ENCODE measurements at places on chromosomes 5 and 9.

- DNase-seq: no peak
These were observed 148.2 kb upstream of the CDKN2B start for GRCh38 chr9:22157276-22157675.

DNA sequence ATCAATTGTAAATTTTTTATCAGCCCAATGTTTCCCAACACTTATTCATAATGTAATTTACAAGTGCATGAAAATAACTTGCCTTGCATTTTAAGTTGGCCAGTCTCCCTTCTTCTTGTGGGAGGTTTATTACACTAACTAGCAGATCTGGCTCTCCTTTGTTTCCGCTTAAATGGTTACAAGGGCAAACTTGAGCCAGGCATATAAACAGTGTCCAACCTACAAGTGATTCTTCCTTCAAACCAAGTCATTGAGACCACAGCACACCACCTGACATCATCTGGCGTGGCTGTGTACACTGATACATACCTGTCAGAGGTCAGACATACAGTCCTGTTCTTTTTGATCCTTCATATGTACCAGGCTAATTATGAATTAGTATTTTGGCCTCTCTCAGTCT is 80.1 kb downstream of the ALDH1A1 start:
- DNase-seq: no peak

- DNase-seq: no peak
These were observed 748.0 kb upstream of the CTNND2 start for GRCh38 chr5:12652201-12652600.

- DNase-seq: no peak
These were observed 130.3 kb downstream of the SLC12A2 start for GRCh38 chr5:128213833-128214232.

GRCh38 chr9:132671620-132672412 is 1.6 kb downstream of the GTF3C4 start:
- DNase-seq: no peak

GRCh38 chr9:126893079-126893478 is 21.5 kb upstream of the RALGPS1 start:
- no peak for DNase-seq

DNA sequence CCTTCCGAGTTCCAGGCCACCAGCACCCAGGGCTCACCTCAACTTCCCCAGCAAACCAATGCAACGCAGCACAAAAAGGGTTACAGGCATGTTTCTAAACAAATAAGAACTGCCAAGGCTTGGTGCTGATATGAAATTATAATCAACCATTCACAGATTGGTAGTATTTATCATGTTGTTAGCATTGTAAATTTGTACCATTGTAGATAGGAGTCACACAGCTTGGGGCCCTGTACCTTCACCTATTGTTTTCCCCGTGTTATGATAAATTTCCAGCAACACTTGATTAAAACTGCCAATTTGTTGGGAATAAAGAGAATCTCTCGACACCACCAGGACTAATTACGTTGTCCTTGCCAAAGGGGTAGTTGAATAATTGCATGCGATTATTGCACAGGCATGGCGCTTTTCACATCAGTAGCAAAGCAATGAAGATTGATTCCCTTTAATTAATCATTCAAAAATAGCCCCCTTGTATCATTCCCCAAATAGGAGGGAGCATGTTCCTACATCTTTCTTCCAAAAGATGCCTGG is 454.1 kb downstream of the ZNF608 start:
- no peak for DNase-seq

- DNase-seq: peak; percentile 8
These were observed 25.3 kb downstream of the AP3B1 start for GRCh38 chr5:78269088-78269703.

GRCh38 chr5:120507197-120507596 is 43.1 kb downstream of the PRR16 start:
- DNase-seq: no peak

DNA sequence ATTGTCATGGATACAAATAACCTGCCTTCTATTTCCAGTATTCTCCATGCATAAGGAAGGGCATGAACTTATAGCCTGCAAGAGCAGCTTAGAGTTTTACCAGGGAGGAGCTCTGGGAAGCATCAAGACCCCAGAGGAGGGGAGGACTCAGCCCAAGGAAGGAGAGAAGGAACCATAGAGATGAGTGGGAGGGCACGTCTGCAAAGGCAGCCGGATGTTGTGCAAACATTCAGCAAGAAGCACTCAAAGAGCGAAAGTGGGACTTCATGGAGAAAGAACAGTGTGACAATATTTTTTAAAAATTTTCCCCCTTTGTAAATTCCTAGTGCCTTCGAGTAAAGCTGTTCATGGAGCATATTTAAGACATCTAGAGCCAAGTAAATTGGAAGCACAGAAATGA is 270.1 kb upstream of the PTGER4 start:
- DNase-seq: peak; percentile 83

- no peak for DNase-seq
These were observed 211.6 kb upstream of the CDH12 start for GRCh38 chr5:23064710-23065109.

DNA sequence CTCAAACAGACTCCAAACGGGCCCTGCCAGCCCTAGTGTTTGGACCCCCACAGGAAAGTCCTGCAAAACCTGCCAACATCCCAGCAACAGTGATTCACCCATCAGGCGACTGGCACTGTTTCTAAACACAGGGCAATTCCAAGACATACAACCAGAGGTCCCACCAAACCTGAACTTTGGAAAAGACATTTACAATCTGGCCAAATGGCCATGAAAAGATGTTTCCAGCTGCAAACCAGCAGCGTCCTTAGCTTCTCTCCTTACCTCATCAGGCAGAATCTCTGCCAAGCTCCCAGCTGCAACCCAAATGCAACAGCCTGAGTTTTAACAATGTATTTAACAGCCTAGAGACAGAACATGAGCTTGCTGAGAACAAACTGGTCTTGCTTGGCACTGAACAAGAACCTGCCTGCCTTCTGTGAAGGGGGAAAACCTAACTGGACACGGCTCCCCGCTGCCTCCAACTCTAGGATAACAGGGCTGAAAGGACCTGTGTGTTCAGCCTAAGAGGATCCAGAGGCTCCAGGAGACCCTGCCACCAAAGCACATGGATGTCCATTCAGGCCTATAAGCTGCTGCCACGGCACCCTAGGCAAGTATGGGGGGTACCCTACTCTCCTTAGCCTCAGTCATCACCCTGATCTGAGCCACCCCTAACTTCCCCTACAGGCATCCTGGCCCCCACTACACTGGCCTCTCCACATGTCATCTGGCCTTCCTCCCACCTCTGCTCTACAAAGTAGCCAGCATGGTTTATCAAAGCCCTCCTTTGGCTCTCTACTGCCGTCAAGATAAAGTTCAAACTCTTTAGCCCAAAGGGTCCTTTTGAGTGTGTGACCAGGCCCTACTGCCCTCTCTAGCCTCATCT is 5.6 kb downstream of the P4HA2 start:
- DNase-seq: no peak

- DNase-seq: no peak
These were observed 159.4 kb downstream of the SIL1 start for GRCh38 chr5:139038613-139039305.

- DNase-seq: no peak
These were observed 23.2 kb upstream of the RFK start for GRCh38 chr9:76417394-76417793.

Data from MV-4-11 (cell line).